Left ventricle myocardium superior (tissue), 1 donor: ENCODE measurements at places on chromosomes 1 and 21. TPM values are rescaled to one million over a fixed set of nuclear protein-coding genes. Genes with fewer than 3 reads are reported as not detected.
A peak's percentile ranks its signal among the peaks of the same experiment; 100 is the strongest.

CCDC18 gene
- 2.9 TPM for total RNA-seq

MXRA8 gene
- total RNA-seq = 16.8 TPM

S100A12 gene
- 3.5 TPM for total RNA-seq

MROH7 gene
- total RNA-seq = 7.0 TPM

USP21 gene
- 22.9 TPM for total RNA-seq

BMP8A gene
- total RNA-seq = not detected

SLFNL1 gene
- 0.37 TPM for total RNA-seq

DNA sequence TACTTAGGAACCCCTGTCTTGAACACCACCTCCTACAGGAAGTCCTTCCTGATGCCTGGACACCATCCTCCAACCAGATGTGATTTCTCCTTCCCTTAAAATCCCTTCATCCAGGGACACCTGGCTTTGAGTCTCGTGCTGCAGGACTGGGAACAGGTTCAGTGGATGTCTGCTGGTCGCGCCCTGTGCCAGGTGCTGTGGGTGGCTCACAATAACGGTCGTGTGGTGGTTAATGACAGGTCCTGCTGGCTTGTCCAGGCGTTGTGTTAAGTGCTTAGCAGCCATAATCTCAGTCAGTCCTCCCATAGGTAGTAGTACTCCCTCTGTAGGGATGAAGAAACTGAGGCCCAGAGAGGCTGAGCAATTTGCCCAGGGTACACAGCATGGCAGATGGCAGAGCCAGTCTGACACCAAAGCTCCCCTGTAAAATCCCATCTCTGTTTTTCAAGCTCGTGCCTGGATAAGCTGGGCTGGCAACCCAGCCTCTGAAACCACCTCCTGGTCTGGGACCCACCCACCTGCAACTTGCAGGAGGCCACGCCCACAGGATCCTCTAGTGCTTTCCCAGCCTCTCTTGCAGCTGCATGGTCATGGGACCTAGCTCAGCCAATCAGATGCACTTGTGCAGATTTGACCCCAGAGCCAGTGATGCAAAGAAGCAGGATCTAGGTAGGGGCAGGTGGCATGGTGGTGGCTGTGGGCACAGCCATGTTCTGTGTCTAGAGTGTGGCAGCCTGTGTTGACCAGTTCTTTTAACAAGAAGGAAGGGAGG is 106.0 kb upstream of the IFFO2 start:
- no peak for DNase-seq

GRCh38 chr1:111729946-111730681 is 9.1 kb downstream of the INKA2 start:
- no peak for DNase-seq

- DNase-seq = no peak
Measured at GRCh38 chr1:3359756-3360440, 94.6 kb upstream of the ARHGEF16 start.

DNA sequence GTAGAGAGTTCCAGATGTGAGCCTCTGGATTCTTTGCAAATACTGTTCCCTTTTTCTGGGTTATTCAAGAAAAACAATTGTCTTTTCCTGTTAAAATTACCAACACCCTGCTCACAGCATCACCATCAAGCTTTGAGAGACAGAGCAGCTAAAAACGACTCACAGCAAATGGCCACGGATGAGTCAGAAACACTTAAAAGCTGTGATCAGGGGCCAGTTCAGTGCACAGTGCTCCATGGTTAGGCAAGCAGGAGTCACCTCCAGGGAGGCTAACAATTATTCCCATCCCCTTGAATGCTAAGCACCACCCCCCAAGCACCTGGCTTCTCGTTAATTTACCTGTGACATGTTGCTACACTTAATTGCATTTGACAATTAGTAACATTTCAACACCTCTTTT is 128.4 kb upstream of the CAMK1G start:
- DNase-seq = no peak

- DNase-seq = no peak
Measured at GRCh38 chr1:228100822-228101613, 2.1 kb downstream of the C1orf35 start.

DNA sequence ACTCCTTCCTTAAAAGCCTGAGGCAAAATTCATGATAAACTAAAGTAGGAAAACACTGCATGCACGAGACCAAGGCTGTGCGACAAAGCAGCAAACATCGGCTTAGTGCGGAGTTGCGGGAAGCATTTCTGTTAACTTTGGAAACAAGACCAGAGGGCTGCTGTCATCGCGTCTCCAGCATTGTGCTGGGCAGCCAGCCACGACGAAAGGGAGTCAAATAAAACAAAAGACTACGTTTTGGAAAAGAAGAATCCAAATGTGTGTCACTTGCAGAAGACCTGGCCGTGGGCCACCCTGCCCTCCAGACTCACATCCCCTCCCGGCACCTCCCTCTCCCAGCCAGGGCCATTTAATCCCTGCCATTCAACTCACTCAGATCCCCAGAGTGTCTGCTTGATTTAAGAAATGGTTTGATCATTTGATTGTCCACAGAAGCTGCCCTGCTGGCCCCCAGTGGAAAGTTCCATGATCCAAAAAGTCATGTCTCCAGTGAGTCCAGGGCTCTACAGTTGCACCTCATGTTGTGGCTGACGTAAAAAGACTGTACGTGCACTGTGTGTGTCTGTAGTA is 2.4 kb upstream of the KRTAP10-11 start:
- DNase-seq = no peak

DNA sequence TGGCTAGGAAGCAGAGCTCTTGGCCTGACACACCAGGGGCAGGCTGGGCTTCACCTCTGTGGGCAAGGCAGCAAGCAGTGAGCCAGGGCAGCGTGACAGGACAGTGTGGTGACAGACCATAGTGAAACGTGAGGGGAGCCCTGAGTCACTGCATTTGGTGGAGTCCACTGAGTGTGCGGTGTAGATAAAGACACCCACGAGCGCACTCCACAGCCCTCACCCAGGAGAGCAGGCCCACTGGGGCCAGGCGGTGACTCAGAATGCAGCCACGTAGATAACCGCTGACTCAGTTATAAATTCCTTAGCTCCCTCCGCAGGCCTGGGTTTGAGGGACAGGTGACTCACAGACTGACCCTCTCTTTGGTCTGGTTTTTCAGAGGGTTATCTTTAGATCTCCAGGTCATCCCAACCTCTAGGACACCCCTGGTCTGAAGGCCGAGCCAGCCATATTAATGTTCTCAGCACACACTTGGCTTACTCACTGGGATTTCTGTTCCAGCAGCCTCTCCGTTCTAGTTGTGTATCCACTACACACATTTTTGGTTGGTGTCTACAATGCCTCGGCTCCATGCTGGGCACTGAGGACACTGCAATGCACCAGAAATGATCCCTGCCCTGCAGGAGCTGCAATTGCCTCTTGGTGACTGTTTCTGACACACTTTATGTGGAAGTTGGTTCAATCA is 90.2 kb upstream of the TSPAN2 start:
- DNase-seq = peak; percentile 85

DNA sequence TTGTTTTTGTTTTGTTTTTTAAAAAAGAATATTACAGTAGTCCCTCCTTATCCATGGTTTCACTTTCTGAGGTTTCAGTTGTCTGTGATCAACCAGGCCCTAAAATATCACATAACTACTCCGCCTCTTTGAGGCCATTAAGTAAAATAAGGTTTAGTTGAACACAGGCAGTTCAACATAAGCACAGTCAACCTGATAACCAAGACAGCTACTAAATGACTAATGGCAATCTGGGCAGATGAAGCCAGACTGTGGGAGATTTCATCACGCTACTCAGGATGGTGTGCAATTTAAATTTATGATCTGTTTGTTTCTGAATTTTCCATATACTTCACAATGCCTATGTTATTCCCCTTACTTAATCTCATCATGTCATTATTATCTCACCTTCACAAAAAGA is 30.1 kb downstream of the LDLRAD1 start:
- DNase-seq = no peak

DNA sequence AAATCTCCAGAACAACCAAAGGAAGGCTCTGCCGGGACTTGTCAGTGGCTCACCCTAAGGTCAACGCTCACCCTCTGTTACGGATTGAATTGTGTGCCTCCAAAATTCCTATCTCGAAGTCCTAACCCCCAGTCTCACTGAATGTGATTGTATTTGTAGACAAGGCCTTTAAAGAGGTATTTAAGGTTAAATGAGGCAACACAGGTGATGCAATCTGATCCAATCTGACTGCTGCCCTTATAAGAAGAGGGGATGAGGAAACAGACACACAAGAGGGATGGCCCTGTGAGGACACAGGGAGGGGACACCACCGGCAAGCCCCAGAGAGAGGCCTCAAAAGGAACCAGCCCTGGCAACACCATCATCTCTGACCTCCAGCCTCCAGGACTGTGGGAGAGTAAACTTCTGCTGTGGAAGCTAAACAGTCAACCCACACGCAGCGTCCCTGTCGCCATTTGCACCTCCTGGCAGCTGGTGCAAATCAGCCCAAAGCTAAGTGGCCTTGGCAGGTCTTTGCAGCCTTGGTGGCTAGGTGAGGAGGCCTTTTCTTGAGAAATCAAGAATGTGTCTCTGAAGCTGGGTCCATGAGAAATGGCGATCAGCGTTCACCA is 24.2 kb downstream of the UBASH3A start:
- no peak for DNase-seq

GRCh38 chr1:50978852-50979781 is 9.1 kb downstream of the CDKN2C start:
- DNase-seq = no peak

GRCh38 chr1:21633992-21634805 is 35.0 kb downstream of the RAP1GAP start:
- DNase-seq = no peak

DNA sequence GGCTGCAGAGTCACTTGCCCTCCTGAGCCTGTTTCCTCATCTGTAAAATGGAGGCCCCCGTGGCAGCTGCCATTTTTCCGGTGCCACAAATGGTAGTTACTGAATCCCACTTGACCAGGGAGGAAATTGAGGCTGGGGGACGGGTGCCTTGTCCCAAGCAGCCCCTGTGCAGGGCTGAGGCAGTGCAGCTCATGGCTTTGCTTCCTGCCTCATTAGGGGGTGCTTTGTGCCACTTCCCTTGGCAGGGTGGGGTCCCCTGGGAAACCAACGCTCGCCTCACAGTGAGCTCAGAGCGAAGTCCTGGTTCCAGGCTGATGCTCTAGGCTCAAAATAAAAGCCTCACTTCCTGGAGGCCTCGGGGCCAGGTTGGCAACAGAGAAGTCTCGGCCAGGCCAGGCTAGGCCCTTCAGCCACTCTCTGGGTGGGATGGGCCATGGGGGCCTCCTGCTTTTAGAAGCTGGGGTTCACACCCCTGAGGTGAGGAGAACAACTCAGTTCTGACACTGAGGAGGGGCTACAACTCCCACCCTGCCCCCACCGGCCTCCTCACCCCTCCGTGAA is 6.8 kb downstream of the LAPTM5 start:
- no peak for DNase-seq

- DNase-seq = no peak
Measured at GRCh38 chr1:210024996-210025395, 87.0 kb downstream of the SYT14 start.

GRCh38 chr1:48291421-48291820 is 68.9 kb downstream of the SLC5A9 start:
- DNase-seq = peak; percentile 12

GRCh38 chr1:65942476-65942875 is 149.8 kb downstream of the PDE4B start:
- DNase-seq = no peak

DNA sequence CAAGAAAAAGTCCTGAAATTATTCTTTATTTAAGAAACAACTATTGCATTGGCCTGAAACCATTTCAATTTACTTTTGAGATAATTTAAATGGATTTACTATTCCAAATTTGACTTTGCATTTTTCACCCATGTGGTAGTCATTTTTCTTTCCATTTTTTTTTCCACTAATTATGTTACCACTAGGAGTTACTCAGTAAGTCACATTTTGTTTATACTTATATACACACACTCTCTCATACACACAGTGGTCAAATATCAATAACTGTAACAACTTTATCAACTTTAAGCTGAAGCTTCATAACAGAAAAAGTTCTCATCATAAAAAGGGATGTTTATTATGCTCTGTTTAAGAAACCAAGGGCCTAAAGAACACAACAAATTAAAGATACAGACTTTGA is 222.8 kb downstream of the SIPA1L2 start:
- no peak for DNase-seq

DNA sequence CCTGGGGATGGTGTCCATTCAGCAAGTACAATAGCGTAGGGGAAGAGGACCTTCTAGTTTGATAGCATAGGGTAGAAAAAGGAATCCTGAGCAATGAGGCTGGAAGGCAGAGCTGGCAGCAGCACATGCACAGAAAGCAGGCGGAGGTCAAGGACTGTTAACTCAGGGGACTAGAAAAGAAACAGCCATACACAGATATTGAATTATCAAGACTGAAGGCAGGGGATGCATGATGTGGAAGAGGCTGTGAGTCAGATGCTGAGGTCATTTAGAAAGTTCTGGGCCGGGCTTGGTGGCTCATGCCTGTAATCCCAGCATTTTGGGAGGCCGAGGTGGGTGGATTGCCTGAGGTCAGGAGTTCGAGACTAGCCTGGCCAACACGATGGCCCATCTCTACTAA is 65.6 kb downstream of the OPTC start:
- DNase-seq = no peak

GRCh38 chr1:25111706-25112105 is 120.6 kb downstream of the SYF2 start:
- DNase-seq = no peak

GRCh38 chr1:200707116-200707515 is 31.6 kb upstream of the CAMSAP2 start:
- DNase-seq = no peak

- no peak for DNase-seq
Measured at GRCh38 chr1:239262538-239262937, 123.8 kb upstream of the CHRM3 start.

DNA sequence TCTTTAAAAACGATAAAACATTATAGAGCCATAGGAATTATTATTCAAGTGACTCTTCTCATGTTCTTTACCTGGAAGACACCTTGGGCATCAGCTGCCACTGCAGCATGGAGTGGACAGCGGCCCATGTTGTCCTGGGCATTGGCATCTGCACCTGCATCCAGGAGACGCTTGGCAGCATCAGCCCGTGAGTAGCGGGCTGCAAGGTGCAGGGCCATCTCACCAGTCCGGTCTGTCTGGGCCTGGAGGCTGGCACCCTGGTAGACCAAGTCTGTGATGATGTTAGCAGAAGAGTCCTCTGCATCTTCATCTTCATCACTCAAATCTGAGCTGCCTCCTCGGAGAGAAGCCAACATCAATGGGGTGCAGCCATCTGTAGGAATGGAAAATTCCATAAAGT is 22.9 kb upstream of the ADAM30 start:
- no peak for DNase-seq

DNA sequence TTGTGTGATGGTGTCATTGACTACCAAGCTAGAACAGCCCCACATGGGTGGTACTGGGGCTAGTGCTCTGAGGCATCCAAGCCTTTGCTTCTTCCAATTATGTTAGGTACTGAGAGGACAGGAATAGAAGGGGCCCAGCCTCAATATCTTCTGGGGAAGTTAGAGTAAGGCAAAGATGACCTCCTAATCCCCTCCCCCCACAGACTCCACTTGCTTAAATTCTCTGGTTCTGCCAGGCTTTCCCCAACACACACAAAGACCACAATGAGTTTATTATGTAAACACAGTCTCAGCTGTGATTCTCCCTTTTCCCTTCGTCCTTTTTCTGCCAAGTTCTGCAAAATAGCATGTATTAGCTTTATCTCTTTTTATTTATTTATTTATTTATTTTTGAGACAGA is 3.1 kb upstream of the TACSTD2 start:
- DNase-seq = no peak

GRCh38 chr1:238318294-238319110 is 427.8 kb upstream of the ZP4 start:
- no peak for DNase-seq

- no peak for DNase-seq
Measured at GRCh38 chr1:240094041-240094722, 2.5 kb downstream of the FMN2 start.

- no peak for DNase-seq
Measured at GRCh38 chr1:170388489-170388888, 143.5 kb upstream of the GORAB start.
